NCI-H187 (cell line): ENCODE measurements at places on chromosomes 1 and 21.

DNA sequence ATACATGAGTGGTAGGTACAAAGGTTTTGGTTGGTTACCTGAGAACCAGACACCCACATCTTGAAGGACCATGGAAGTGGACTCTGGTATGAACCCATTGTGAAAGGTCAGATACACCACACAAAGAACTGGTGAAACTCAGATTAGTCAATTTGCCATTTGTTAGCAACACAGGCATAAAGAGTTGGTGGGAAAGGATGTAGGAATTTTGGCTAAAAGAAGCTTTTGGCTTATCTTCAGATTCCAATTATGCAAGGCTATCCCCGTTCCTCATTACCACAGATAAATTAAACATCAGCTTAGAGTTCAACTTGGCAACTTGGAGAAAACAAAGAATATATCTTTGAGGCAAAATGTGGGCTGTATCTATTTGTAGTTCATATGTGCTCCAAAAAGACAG is 87.0 kb upstream of the IRF2BP2 start:
- DNase-seq: no peak

GRCh38 chr1:119254067-119254720 is 113.7 kb upstream of the WARS2 start:
- no peak for DNase-seq

DNA sequence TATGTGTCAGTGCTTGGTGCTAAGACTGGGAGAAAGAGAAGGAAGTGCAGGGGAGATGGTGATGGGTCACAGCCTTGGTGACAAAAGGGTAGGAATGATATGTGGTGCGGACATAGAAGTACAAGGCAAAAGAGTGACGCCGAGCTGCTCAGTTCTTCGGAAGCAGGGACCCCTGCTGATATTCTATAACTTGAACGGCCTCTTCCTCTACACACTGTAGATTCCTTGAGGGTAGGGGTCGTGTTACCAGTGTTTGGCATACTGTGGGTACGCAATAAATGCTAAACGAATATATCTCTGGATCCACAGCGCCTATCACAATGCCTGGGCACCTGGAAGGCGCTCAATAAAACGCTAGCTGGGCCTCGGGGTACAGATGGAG is 488 bp downstream of the DBT start:
- DNase-seq: no peak

GRCh38 chr1:17696417-17697301 is 58.5 kb upstream of the ACTL8 start:
- DNase-seq: no peak

- DNase-seq: no peak
Observed at GRCh38 chr21:34965200-34966174, 83.6 kb downstream of the RUNX1 start.

DNA sequence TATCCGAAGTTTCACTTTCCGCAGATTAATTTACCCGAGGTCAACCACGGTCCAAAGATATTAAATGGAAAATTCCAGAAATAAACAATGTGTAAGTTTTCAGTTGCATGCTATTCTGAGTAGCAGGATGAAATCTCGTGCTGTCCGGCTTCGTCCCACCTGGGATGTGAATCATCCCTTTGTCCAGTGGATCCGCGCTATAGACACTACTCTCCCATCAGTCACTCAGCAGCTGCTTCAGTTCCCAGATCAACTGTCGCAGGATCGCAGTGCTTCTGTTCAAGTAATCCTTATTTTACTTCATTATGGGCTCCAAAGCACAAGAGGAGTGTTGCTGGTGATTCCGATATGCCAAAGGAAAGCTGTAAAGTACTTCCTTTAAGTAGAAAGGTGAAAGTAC is 8.3 kb upstream of the LRP8 start:
- no peak for DNase-seq

DNA sequence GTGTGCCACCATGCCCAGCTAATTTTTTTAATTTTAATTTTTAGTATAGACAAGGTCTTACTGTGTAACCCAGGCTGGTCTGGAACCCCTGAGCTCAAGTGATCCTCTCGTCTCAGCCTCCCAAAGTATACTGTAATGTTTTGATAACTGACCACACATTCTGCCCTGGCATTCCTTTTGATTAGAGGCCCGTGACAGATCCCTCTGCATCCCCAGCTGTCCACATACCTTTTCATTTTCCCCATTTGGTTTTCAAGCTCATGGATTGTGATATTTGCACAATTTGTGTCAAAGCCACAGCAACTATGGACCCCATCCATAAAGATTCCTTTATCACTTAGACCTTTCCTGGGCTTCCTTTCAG is 116.8 kb upstream of the ATP1A1 start:
- DNase-seq: no peak

- DNase-seq: no peak
Observed at GRCh38 chr1:64915381-64916274, 50.7 kb downstream of the JAK1 start.

GRCh38 chr1:2891923-2892448 is 90.5 kb upstream of the TTC34 start:
- no peak for DNase-seq
